NCI-H524 (cell line): ENCODE measurements at places on chromosomes 12 and 14.

DNA sequence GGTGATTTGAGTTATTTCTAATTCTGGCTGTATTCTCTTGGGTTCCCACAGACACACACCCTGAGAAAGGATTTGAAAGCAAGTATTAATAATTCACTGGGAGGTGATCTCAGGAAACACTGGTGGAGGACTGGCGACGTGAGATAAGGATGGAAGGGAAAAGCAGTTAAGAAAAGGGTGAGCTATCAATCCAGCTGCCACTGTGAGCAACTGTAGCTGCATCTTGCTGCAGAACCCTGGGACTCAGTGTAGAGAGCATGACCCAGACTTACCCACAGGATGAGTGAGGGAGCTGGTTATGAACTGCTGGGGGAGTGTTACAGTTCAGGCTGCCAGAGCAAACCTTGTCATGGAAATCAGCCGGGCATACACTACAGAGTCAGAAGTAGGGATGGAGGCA is 71.9 kb downstream of the RESF1 start:
- DNase-seq: no peak

DNA sequence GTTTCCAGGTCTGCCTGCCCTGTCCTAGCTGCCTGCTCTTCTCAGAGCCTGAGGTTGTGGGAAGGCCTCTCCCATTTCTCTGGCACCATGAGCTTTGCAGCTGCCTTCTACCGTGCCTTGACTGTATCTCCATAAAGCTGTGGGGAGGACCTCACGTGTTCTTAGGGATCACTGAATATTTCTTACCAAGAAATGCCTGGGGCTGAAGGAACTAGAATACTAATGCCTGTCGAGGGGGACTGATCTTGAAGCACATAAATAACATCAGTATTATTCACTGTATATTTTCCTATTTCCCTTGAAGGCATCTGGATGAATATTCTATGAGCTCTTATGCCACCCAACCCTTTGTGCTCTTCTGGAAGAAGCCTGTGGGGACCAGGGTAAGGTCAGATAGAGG is 103.4 kb downstream of the APAF1 start:
- DNase-seq: no peak

DNA sequence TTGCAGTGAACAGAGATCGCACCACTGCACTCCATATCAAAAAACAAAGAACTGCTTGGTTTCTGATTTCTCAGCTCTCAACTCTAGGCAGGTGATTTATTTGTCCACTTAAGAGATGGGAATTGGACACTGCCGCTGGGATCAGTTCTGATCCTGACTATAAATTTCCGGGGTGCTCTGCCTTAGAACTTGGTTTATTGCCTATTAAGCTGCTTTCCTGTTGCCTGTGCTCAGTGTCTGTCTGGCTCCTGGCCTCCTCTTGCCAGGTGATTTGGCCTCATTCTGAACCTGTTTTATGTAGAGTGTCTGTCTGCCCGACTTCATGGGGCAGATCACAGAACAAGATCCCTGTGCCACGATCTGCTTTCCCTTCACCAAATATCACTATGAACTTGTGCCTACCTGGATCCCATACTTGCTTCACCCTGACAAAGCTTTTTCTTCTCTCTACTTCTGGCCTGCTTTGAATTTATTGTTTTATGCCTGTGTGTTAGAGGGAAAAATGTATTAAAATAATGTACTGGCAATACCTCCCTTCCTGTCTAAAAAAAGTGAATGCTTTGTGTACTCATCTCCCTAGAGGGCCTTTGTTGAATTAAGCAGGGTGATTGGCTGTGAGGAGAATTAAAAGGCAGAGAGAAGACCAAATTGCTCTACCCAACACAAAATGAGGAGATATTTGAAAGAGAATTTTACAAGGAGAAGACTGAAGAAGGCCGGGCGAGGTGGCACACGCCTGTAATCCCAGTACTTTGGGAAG is 27.6 kb downstream of the CDKN1B start:
- no peak for DNase-seq

- DNase-seq: no peak
These were observed 10.9 kb downstream of the LGALS3 start for GRCh38 chr14:55139696-55140509.

DNA sequence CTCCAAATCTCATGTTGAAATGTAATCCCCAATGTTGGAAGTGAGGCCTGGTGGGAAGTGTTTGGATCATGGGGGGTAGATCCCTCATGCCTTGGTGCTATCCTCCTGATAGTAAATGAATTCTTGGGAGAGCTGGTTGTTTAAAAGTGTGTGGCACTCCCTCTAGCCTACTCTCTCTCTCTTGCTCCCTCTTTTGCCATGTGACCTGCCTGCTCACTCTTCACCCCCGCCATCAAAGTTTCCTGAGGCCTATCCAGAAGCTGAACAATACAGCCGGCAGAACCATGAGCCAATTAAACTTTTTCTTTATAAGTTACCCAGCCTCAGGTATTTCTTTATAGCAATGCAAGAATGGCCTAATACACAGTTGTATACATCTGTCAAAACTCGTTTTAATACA is 62.5 kb downstream of the BCL2L14 start:
- DNase-seq: no peak

DNA sequence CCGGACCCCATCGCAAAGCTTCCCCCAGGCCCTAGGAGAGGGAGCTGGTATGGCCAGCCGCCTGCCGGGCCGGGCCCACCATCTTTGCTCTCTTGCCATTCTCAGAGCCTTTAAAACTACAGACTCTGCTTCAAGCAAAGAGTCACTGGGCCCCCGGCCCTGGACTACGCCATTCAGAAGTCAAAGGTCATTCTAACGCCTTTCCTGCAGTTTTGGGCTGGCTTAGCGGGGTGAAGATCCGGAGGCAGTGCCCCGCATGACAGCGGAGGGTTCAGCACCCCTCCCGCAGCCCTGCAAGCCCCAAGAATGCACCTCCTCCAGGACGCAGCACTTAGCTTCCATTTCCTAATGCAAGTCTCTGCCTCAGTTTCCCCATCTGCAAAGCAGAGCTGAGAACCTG is 38.3 kb upstream of the MEG3 start:
- DNase-seq: no peak
